ENCODE measurements at places on chromosomes 3 and 15.

GRCh38 chr3:170226426-170226960 is 4.3 kb downstream of the PRKCI start:
- no peak for DNase-seq

GRCh38 chr15:62394079-62394478 is 229.0 kb upstream of the C2CD4B start:
- no peak for DNase-seq

GRCh38 chr3:72655131-72655551 is 193.1 kb downstream of the SHQ1 start:
- no peak for DNase-seq

- DNase-seq = no peak
These were observed 13.6 kb downstream of the ACKR2 start for GRCh38 chr3:42822828-42823227.

GRCh38 chr15:58086491-58086890 is 21.0 kb upstream of the ALDH1A2 start:
- no peak for DNase-seq

GRCh38 chr3:127614928-127615589 is 13.9 kb upstream of the PODXL2 start:
- DNase-seq = no peak

DNA sequence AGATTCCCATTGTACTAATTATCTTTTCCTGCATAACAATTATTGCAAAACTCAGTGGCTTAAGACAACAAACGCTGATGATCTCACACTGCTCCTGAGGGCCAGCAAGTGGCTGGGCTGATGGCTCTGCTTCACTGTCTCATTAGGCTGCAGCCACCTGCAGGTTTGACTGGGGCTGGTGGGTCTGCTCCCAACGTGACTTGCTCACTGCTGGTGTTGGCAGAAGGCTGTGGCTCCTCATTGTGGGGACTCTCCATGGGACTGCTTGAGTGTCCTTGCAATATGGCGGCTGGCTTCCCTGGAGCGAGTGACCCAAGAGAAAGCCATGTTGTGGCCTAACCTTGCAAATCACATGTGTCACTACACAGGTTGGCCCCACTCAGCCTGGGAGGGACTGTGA is 71.1 kb downstream of the PLXNA1 start:
- DNase-seq = no peak

GRCh38 chr15:75073197-75073596 is 49.8 kb downstream of the PPCDC start:
- DNase-seq = no peak

- no peak for DNase-seq
These were observed 779 bp upstream of the CTNNB1 start for GRCh38 chr3:41198526-41198925.

GRCh38 chr3:30680789-30681648 is 74.6 kb downstream of the TGFBR2 start:
- DNase-seq = no peak

GRCh38 chr3:22326305-22326704 is 575.3 kb upstream of the ZNF385D start:
- no peak for DNase-seq

GRCh38 chr15:92524874-92525565 is 130.6 kb downstream of the FAM174B start:
- DNase-seq = no peak

DNA sequence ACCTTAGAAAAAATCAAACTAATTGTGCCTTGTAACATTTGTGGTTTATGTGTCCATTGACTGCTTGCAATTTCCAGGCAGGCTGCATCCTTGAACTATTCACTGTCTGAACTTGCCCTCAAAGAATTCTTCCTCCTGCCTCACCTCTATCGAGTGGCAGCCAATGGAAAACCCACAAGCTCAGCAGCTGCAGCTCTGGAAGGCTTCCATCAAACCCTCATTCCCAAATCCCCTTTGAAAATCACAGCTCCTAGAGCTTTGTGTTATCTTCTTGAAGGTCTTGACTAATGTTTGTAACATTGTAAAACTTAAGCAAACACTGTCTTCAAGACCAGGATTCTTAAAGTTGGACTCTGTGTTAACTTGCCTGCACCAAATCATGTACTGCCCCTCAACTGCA is 81.1 kb downstream of the FILIP1L start:
- DNase-seq = peak; percentile 31

GRCh38 chr3:113721636-113722035 is 24.4 kb downstream of the NAA50 start:
- no peak for DNase-seq

DNA sequence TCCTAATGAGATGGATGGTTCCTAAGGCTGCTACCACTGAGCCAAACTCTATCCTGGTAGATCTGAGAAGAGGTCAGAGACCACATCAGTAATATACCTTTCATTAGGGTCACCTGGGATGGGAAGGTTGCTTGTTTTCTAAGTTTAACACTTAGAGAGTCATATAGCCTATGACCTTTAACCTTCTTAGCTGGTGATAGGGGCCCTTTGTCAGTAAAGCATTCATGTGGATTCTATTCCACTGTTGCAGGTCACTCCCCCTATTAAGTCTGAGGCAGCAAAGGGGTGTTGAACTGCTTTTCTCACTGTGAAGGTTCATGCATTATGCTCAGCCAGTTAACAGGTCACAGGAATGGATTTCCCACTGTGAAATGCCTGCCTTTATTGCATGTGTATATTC is 6.1 kb upstream of the ZNF609 start:
- no peak for DNase-seq

GRCh38 chr15:74621936-74622335 is 6.3 kb downstream of the CLK3 start:
- no peak for DNase-seq

- DNase-seq = no peak
These were observed 46.6 kb upstream of the SEC13 start for GRCh38 chr3:10367506-10367905.

DNA sequence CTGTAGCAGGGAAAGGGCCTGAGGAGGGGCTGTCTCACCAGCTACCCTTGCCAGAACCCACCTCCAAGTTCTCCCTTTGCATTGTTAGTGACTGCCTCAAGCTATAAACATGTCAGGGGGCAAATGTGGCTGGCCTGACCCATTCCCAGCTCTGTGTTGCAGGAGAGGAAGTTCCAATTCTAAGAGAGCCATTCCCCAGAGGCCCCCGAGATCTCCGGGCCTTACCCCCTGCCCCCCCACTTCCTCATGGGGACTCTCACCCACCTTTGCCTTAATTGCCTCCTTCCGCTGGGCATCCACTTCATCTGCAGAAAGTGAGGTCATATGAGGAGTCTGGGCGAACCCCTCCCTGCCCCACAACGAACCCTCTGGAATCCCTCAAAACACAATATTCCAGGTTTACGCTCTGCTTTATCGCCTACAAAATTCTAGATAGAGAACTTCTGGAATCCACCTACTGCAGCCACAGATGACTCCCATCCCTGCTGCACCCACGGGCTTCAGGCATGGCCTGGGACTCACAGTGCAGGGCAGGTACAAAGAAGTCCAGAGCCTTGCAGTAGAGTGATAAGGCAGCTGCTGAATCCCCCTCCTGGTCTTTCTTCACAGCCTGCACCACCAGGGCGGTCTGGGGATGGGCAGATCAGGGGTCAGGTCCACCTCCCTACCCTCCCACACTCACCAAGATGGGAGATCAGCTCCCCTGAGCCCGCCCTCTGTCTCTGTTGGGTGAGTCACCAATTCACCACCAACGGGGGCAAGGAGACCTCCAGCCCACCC is 4.0 kb downstream of the ULK3 start:
- DNase-seq = no peak

GRCh38 chr3:171142985-171143384 is 116.5 kb upstream of the SLC2A2 start:
- DNase-seq = no peak

- DNase-seq = no peak
These were observed 55.8 kb downstream of the LSM3 start for GRCh38 chr3:14234251-14235002.

GRCh38 chr15:62902821-62903220 is 139.7 kb upstream of the TPM1 start:
- no peak for DNase-seq

GRCh38 chr3:66948041-66948440 is 50.1 kb upstream of the KBTBD8 start:
- no peak for DNase-seq

GRCh38 chr3:6807967-6808588 is 52.8 kb upstream of the GRM7 start:
- DNase-seq = peak; percentile 30

GRCh38 chr15:33201491-33202231 is 7.1 kb upstream of the FMN1 start:
- peak; percentile 93 for DNase-seq

GRCh38 chr3:2765002-2765579 is 345.1 kb downstream of the IL5RA start:
- DNase-seq = no peak

- DNase-seq = no peak
These were observed 96.0 kb downstream of the SUCLG2 start for GRCh38 chr3:67558426-67558825.

GRCh38 chr15:22799902-22800301 is 13.5 kb downstream of the NIPA1 start:
- no peak for DNase-seq

DNA sequence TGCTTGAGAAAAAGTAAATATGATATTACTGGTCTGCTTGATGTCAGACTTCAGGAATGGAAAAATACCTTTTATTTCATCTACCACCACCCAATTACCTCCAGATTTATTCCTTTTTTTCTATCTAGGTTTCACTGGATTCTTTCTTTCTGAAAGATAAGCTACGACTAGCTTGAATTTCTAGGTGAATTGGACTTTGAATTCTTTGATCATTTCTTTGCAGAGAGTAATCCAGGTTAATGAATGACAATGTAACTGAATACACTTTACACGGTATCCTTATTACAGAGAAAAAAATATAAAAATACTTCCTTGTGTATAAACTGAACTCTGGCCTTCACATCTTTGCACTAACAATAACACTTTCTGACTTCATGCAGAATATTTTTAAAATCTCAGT is 59.5 kb upstream of the TRPC1 start:
- DNase-seq = no peak

Data from RCC 7860 (cell line).